ENCODE measurements at places on chromosomes 11 and 22. TPM values are rescaled to one million over a fixed set of nuclear protein-coding genes. Genes with fewer than 3 reads are reported as not detected.

The OR52N4 gene
- total RNA-seq, result 0.75 TPM

The ACTN3 gene
- total RNA-seq, result 0.16 TPM

The FIBIN gene
- total RNA-seq, result 6.1 TPM

The PUS3 gene
- total RNA-seq, result 14.8 TPM

The MS4A1 gene
- 0.49 TPM for total RNA-seq

The CNGA4 gene
- 0.26 TPM for total RNA-seq

Data from ureter (tissue), 1 donor.